SK-N-SH treated with all-trans-retinoic acid at 6 μM for 48 hours (cell line): ENCODE measurements at places on chromosomes 5 and 9.

- no peak for ATAC-seq
Observed at GRCh38 chr5:33513462-33514185, 72.9 kb downstream of the TARS1 start.

GRCh38 chr9:137218754-137219271 lies 3.2 kb downstream of the RNF208 start:
- ATAC-seq, result no peak

DNA sequence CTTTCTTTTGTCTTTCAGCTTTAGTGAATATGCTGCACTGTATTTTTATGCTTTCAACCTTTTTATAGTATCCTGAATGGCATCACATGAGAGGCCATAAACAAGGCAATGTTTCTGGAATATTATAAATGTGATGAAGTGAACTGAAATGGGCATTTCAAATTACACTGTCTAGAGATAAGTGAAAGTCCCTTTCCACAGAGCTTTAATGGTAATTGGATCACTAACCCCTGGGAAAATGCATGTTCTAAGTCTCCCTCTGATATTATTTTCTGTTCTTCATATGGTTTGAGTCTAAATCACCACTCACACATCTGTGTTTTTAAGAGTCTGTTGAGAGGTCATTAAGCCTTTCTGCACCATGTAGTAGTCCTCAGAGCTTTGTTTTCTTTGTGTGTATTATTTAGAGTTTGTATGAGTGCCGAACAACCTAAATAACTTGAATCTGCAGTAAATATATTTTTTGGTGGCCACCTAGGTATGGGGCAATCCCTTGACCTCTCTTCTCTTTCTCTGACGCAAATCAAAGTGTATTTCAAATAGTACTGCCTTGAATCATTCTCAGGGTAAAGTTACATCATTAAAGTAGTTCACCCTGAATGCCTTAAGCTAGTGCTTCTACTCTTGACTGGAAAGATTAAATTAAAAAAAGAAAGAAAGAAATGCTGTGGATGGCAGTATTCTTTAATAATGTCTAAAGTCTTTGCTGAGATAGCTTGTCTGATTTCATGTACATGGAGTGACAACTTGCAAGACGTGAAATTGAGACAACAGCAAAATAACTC lies 1931.0 kb upstream of the CDH6 start:
- no peak for ATAC-seq

DNA sequence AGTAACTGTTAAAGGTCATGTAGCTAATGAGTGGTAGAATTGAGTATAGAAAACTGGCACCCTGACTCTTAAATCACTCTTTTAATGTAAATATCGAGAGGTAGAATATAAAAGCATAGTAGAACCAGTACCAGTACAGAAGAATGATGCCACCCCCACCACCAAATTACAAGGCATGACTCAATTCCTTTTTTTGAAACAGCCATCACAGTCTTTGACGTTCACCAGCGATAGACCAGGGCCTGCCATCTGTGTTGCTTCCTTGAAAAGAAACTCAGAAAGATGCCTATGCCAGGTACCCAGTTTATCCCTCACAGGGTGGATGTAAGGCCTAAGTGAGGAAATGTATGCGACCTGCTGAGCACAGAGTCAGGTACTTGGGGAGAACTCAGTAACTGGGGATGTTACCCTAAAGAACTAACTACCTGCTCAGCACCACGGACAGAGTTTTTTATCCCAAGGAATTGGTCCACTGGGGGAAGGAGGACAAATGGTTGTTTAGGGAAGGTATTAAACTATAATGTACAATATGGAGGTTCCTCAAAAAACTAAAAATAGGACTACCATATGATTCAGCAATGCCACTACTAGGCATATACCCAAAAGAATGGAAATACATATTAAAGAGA lies 116.5 kb downstream of the BRINP1 start:
- ATAC-seq, result no peak

DNA sequence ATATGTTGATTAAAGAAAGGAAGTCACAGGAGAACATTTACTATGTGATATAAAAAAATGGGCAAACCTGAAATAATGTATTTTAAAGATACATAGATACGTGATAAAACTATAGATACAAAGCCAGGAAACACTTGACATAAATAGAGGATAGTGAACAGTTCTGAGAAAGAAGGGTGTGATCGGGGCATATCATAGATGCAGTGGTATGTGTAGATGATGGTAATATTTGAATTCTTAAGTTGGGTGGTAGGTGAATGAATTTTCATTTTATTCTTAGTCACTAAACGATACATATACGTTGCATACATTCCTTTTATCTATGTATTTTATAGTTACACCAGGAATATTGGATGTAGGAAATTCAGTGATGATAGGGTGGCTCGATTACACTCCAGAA lies 138.7 kb upstream of the ARRDC3 start:
- no peak for ATAC-seq

DNA sequence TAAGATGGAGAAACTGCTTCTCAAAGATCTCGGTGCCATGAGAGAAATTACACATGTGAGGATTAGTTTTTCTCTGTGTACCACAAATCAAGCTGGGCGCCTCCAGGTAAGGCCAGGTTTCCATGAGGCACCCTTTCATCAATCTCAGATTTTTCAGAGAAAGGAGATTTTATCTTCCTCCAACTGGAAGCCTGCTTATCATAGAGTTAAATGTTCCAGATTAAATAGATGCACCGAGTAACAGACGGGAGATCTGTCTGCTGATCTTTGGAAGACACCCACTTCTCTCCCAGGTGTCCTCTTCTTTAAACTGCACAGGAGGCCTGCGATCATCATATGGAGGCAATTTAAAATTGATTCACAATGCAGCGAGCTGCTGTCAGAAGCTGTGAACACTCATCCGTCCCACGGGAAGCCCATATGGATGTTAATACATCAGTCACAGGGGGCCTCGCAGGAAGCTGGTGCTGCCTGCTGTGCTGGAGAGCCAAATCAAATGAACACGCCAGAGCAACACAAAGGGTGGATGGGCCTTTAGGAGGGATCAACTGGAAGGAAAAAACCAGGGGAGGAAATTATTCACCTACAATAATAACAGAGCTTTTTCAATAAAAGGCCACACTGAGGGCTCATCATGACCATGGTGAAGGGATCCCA lies 93.3 kb downstream of the TLE1 start:
- no peak for ATAC-seq

GRCh38 chr9:129562514-129562913 lies 58.4 kb downstream of the C9orf50 start:
- no peak for ATAC-seq

DNA sequence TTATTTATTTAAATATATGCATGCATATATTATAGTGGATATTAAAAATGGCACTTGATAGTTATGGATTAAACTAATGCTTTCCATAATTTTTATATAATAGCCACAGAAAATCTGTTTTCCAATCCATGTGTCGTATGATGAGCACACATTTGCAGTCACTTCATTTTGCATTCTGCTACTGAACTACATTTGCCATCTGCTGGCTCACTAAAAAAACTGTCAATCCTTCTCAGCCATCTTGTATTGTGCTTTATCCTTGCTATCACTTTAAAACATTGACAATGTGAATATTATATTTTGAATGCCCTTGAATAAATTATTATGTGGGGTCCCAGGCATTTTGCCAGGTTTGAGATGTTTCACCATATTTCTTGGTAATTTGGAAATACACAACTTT lies 586.6 kb downstream of the DNAH5 start:
- no peak for ATAC-seq

DNA sequence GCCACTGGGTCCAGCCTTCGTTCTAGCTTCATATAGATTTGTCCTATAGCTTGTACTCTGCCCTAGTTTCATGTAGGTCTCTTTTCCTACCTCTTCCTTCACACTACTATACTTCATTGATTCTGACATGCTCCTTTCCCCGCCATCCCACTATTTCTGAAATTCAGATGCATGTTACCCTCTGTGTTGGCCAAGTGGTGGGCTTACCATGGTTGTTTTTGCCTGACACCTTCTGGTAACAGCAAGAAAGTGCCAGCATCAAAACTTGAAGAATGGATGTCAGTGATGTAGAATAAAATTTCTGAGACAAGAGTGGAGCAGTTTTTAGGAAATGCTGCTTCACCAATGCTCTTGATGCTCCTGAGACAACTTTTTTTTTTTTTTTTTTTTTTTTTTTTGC lies 19.5 kb upstream of the SERINC5 start:
- peak; percentile 66 for ATAC-seq

GRCh38 chr9:19946441-19947109 lies 157.7 kb upstream of the SLC24A2 start:
- ATAC-seq, result 0 out of 3 replicates have a peak, but pooled peaks have one; percentile 39

- no peak for ATAC-seq
Observed at GRCh38 chr9:133050142-133050541, 11.6 kb upstream of the CEL start.

DNA sequence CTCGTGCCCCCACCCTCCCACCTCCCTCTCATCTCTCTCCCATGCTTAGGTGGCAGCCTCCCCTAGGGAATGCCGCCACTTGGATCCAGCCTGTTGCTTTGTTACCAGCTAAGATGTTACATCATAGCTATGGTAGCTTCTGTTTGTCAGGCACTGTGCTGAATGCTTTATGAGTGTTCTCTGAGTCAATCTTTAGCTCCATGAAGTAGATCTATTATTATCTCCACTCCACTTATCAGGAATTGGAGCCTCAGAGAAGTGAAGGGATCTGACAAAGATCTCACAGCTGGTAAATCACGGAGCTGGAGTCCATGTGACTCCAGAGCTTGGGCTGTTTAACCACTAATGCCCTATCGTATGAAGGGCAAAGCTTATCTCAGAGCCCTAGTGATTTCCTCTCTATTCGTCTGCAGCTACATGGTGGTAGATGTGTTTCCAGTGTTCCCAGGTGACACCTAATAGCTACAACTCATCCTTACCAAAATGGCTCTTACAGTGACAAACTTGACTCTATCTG lies 54.1 kb downstream of the GARNL3 start:
- ATAC-seq, result peak; percentile 77

GRCh38 chr9:131661568-131662288 lies 78.1 kb downstream of the RAPGEF1 start:
- no peak for ATAC-seq

- ATAC-seq, result no peak
Observed at GRCh38 chr5:41796061-41796460, 74.2 kb downstream of the OXCT1 start.

GRCh38 chr9:4296217-4296616 lies 3.7 kb downstream of the GLIS3 start:
- ATAC-seq, result no peak

GRCh38 chr5:171492781-171493180 lies 73.3 kb downstream of the FGF18 start:
- ATAC-seq, result no peak

- peak; percentile 22; the same call in 1 of the 3 replicates for ATAC-seq
Observed at GRCh38 chr5:154215571-154216325, 25.2 kb downstream of the GALNT10 start.

- no peak for ATAC-seq
Observed at GRCh38 chr5:125286271-125286670, 539.8 kb upstream of the ZNF608 start.

DNA sequence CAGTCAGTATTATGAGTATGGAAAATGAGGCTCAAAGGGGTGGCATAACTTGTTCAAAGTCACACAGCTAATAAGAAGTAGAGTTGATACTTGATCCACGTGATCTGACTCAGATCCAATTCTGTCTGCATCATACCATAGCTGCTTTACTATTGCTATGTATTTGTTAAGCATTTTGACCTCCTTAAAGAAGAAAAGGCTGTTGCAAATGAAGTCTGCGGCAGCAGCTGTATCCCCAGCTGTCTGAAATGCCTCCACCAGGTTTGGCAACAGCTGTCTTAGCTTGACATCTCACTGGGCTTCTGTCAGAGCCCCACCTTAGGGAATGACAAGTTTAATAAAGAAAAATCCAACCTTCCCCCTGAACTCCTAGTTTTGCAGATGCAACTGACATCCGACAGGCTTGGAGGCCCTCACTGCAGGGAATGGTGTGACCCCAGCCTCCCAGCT lies 75.6 kb upstream of the SLC44A1 start:
- ATAC-seq, result no peak

DNA sequence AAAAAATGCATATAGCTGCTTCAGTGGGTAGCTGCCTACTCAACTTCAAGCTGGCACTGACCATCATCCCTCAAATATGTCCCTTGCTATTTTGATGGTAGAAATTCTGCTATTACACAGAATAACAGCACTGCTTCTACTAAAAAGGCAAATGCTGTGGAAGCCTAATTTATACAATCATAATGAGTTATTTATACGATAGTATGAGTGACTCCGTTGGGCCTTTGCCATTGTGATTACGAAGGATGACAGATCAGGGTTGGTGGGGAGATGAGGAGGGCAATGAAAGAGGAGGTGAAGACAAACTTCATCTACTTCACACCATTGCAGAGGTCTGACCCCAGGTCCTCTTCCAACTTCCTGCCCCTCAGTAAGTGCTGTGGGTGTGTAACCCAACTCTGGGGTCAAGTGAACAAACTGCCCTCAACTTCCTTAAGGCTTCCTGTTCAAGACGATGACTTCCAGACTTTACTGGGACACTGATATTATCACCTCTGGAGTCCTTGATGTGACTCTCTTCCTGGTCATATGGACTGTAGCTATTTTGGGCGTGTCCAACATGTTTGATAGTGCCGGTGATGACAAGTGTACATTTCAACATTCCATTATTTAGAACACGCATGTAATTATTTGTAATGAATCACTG lies 74.1 kb upstream of the RPS23 start:
- peak; percentile 20; the same call in 2 of the 3 replicates for ATAC-seq

DNA sequence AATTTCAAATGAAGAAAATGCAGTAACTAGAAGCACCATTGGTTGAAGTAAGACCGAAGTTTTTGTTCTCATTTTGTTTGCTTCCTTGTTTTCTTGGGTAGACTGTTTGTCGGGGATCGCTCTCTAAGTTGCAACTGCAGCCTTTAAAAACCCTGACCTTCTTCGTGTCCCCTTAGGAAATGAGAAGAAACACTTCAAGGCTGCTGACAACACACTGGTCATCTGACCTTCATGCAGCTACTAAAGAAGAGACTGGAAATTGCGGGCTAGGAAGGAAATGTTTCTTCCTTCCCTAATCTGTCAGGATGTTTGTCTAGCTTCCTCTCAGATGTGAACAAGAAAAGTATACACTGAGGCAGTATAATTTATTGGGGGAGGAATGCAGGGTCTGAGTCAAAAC lies 50.7 kb upstream of the CHSY3 start:
- no peak for ATAC-seq

DNA sequence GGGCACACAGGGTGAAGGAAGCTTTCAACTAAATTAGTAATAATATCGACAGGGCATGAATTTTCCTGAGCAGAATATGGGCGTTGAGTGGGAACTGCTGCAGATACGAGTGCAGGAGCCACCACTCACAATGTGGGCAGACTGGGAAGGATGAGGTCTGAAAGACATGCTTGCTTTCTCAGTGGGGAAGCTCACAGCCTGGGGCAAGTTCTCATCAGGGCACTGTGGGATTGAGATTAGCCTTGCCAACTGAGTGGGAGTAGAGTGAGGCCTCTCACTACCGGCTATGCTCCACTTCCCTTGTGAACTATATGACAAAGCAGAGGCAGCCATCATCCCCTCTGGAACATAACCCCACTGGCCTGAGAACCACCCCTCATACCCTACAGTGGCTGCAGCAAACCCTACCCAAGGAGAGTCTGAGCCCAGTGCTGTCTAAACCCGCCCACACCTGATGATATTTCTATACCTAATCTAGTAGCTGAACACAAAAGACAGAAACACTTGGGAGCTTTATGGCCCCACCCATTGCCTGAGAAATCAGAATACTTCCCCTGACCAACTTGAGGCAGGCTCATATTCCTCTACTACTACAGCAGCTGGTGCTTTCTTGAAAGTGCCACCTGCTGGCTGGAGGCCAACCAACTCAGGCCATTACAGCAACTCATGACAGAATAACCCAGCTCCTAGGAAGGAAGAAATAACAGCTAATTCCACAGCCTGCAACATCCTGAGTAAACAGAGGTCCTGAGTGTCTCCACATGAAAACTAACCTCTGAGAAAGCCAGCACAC lies 173.7 kb upstream of the SPEF2 start:
- no peak for ATAC-seq
